ENCODE measurements at places on chromosomes 6 and 20.

GRCh38 chr6:130754786-130755367 is 72.3 kb upstream of the SMLR1 start:
- DNase-seq, result no peak

DNA sequence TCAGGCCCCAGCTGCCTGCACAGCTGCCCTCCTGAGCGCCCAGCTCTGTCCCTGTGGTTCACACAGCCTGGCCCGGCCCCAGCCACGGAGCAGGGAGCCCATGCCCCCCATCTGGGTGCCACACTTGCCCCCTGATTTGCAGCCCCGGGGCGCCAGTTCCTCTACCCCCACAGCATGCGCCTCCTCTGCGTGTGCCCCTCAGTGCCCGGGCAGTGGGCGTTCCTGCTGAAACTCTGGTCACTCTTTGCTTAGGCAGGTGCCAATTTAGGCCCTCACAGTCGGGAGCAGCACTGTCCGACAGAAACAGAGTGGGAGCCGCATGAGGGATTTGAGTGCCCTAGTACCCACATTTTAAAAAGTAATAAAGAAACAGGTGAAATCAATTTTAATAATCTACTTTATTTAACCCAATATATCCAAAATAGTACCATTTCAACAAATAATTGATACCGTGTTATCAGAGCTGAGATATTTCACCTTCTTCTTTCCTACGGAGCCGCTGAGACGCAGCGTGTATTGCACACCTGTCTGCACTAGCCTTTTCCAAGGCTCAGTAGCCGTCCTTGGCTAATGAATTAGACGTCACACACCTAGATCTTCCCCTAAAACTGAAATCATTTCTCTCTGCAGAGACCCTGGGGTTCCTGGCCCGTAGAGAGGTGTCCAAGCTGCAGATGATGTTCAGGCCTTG is 106.4 kb downstream of the ASXL1 start:
- DNase-seq, result no peak

DNA sequence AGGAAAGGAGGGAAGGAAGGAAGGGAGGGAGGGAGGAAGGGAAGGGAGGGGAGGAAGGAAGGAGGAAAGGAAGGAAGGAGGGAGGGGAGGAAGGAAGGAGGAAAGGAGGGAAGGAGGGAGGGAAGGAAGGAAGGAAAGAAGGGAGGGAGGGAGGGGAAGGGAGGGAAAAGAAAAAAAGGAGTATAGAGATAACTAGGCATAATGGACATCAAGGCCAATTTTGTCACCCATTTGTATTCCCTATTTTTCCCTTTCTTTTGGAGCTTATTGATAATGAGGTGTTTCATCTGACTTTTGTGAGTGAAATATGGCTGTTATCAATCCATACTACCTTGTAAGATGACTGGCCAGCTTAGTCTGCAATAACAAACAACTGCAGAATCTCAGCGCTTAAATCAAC is 282.0 kb upstream of the FLRT3 start:
- DNase-seq, result no peak

- DNase-seq, result no peak
These were observed 29.5 kb downstream of the RIOK1 start for GRCh38 chr6:7419065-7419464.

- no peak for DNase-seq
These were observed 80.6 kb upstream of the PREP start for GRCh38 chr6:105483492-105483891.

- no peak for DNase-seq
These were observed 23.5 kb downstream of the FITM2 start for GRCh38 chr20:44287272-44288097.
